Glomerular endothelial cell (primary cell): ENCODE measurements at places on chromosomes 3 and 15. TPM values are rescaled to one million over a fixed set of nuclear protein-coding genes. Genes with fewer than 3 reads are reported as not detected.

GRCh38 chr3:119292666-119293065 is 1.5 kb upstream of the ARHGAP31 start:
- no peak for DNase-seq

The TM6SF1 gene
- total RNA-seq, result 23.0 and 38.0 TPM in 2 replicates

- DNase-seq, result no peak
These were observed 139.4 kb downstream of the NECTIN3 start for GRCh38 chr3:111210866-111211564.

DNA sequence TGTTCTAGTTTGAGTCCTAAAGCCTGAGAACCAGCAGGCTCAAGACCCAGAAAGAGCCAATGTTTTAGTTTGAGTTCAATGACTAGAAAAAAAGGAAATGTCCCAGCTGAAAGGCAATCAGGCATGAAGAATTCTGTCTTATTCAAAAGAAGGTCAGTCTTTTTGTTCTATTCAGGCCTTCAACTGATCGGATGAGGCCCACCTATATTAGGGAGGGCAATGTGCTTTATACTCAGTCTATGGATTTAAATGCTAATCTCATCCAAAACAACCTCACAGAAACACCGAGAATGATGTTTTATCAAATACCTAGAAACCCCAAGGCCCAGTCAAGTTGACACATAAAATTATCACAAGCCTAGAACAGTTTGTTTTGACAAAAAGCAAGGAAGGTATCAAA is 4.0 kb downstream of the MNS1 start:
- no peak for DNase-seq

DNA sequence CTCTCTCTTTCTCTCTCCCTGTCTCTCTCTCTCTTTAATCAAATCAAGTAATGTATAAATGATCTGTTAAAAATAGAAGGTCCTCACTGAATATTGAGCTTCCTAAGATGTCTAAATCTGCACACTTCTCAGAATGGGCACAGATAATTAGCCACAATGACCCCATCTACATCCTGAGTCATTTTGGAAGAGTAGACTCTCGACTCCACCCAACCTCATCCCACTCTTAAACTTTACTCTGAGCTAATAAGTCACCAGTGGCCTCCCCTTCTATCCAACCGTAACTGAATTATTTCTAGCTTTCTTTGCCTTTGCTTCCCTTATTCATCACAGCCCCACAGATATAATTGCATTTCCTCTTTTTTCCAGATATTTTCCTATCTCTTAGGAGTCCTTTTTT is 326.5 kb upstream of the ZNF717 start:
- DNase-seq, result no peak

DNA sequence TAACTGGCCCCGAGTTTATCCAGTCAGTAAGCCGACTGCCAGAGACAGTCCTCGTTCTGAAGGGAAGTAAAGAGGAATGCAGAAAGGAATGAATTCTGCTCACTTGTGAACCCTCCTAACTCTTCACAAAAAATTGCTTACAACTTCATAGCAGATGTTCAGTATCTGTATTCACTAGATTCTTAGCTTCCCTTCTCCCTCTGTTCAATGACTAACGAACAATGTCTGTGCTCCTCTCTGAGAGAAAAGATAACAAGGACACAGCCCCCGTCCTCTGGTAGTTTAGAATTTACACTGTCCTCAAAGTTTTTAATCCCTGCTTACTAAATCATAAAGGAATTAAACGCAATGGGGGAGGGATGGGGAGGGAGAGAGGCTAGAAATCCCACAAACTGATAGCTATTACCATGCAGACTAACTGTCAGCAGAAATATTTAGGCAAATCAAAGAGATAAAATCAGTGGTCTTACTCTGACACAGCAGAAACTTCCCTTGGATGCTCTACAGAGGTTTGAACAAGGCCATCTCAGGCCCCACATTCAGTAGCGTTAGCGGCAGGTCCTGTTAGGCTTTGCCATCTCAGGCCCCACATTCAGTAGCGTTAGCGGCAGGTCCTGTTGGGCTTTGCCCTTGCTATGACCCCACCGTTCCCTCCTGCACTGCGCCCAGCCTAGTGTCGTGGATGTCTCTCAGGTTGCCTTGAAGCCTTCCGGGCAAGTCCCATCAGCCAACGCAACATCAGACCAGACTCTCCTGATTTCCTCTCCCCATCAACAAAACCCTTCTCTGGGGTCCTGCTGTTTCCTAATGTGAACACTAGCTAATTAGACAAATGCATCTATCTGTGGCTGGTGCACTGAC is 23.4 kb downstream of the NRROS start:
- DNase-seq, result no peak

DNA sequence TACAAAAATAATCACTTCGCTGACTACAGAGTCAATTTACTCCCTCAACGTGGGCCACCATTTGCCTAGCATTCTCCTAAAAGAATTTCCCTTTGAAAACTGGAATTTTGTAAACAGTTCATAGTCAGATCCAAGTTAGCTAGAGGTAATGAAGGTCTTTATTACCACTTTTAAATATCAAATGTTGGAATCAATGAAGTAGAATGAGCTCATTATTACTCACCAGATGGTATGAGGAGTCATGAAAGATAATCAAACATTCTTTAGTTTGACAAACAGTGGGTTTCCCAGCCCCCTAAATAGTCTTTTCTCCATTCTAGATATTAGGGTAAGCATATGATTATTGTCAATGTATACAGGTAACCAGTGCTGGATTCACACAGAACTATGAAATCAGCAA is 455.7 kb upstream of the THBS1 start:
- no peak for DNase-seq

GRCh38 chr3:181703601-181704420 is 7.9 kb upstream of the SOX2 start:
- no peak for DNase-seq

The C15orf39 gene
- 19.3 and 34.8 TPM in 2 replicates for total RNA-seq

DNA sequence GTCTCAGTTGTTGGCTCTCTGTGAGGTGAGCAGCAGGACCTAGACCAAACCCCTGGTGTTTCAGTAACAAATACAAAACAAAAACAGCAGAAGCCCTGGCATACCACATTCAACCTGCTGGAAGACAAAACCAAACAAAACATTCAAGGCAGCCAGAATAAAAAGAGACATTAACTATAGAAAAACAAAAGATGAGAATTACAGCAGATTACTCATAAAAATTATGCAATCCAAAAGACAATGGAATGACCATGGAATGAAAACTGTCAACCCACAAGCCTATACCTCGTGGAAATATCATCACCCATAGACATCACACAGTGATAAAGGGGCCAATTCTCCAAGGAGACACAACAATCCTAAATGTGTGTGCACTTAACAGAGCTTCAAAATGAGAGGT is 106.0 kb upstream of the IQSEC1 start:
- DNase-seq, result no peak

DNA sequence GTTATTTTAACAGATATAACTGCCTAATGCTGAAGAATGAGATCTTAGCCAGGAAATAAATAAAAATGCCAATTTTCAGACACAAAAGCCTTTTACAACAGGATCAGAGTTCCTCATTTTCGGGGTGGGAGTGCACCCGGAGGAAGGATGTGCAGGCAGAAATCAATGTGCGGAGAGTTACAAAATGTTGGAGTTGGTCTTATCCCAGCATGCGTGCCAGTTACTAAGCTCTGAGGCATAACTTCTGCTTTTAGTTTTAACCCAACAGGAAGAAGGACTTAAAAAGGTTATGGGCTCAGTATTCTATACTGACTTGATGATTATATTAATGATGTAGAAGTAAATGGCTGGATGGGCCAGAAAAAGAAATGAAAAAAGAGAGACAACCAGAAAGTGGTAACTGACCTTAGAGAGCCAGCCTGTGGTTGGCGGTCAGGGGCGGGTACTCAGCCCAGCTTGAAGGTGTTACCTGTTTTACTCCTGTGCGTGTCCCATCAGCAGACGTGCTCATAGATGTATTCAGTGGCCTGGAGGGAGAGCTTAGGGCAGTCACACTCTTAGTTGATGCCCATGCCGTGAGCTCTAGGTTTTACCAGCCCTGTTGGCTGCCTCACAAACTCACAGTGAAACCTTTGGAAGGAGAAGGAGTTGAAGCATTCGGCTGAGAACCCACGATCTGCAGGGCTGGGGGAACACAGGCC is 164.7 kb downstream of the SV2B start:
- no peak for DNase-seq

The LSM3 gene
- total RNA-seq, result 8.6 and 11.2 TPM in 2 replicates
